ENCODE measurements at places on chromosomes 2 and 18. TPM values are rescaled to one million over a fixed set of nuclear protein-coding genes. Genes with fewer than 3 reads are reported as not detected.
A peak's percentile ranks its signal among the peaks of the same experiment; 100 is the strongest.

DNA sequence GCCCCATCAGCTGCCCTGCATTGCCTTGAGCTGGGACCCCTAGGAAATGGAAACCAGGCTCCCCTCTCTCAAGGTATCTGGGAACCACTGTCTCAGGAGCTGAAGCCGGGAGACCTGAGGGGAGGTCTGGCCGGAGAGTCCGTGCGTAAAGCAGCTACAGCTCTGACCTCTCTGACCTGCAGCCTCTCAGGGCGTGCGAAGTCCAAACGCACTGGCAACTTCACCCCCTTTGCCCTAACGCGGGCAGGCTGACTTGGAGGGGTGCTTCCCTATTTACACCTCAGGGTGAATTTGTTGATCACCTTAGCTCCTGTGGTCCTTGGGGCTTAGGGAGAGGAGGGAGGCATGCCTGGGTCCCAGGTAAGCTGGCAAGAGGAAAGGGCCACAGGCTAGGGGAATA, 17.5 kb downstream of the SIGLEC15 start:
- no peak for DNase-seq
- no peak overlapping the region for H3K4me3 ChIP-seq
- peaks cover 22% of the 10 kb centered on the region for H3K4me1 ChIP-seq
- no peak overlapping the region for H3K27ac ChIP-seq
- H3K27me3 ChIP-seq, result no peaks in the 10 kb centered on the region

DNA sequence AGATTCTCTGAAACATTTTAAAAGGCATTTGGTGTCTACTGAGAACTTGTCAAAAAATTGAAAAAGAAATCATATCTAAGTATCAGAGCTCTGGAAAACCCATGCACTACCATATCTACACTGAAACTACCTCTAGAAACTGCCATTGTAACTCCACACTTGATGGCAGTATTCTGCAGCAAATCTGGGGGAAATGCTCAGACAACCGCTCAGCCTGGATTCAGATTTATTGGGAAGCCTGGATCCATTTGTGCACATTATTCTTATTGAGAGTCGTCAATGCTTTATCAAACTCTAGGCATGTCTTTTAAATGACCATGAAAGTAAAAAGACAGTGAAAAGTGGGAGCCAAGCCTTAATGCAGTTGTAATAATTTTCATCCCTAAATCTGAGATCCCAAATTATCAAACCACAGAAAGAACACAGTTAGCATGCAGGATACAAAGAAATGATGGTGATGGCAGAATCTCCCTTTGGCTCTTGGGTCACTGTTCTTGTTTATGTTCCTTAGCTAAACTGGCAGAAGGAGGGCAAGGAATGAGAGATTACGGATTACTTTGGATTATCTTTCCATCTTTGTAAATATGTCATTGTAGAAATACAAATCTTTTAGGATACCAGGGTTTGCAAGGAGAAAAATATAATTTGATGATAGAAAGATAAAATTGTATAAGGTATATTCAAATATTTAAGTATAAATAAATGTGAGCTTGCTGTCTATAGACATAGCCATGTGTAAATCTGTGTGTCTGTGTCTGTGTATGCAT, 512.1 kb upstream of the SYT4 start:
- DNase-seq, result no peak
- H3K36me3 ChIP-seq, result no peaks in the 10 kb centered on the region
- H3K27me3 ChIP-seq, result no peaks in the 10 kb centered on the region
- H3K4me1 ChIP-seq, result no peaks in the 10 kb centered on the region
- H3K27ac ChIP-seq, result no peak overlapping the region

GRCh38 chr2:218876562-218877219, 4.0 kb upstream of the WNT10A start:
- H3K4me1 ChIP-seq, result peaks cover 22% of the 10 kb centered on the region
- H3K27ac ChIP-seq, result no peak overlapping the region
- DNase-seq, result no peak
- H3K36me3 ChIP-seq, result no peaks in the 10 kb centered on the region
- H3K27me3 ChIP-seq, result peaks cover 57% of the 10 kb centered on the region
- no peak overlapping the region for H3K4me3 ChIP-seq

GRCh38 chr2:151344906-151345305, 12.5 kb upstream of the TNFAIP6 start:
- H3K27me3 ChIP-seq, result peaks cover 12% of the 10 kb centered on the region
- H3K4me3 ChIP-seq, result no peak overlapping the region
- H3K27ac ChIP-seq, result no peak overlapping the region
- H3K36me3 ChIP-seq, result no peaks in the 10 kb centered on the region

The BUB1 gene
- 45.2 TPM for total RNA-seq

- DNase-seq, result no peak
- no peaks in the 10 kb centered on the region for H3K4me1 ChIP-seq
- no peak overlapping the region for H3K4me3 ChIP-seq
- H3K36me3 ChIP-seq, result no peaks in the 10 kb centered on the region
Observed at GRCh38 chr2:172855588-172855987, 119.9 kb downstream of the RAPGEF4 start.

- DNase-seq, result no peak
- H3K4me3 ChIP-seq, result no peak overlapping the region
- no peaks in the 10 kb centered on the region for H3K36me3 ChIP-seq
- H3K27me3 ChIP-seq, result peaks cover 12% of the 10 kb centered on the region
- no peak overlapping the region for H3K27ac ChIP-seq
Observed at GRCh38 chr2:208062113-208062512, 36.8 kb upstream of the PLEKHM3 start.

GRCh38 chr18:36128530-36128870, 640 bp downstream of the SLC39A6 start:
- H3K27ac ChIP-seq, result peak overlapping the region; percentile 95
- H3K36me3 ChIP-seq, result no peaks in the 10 kb centered on the region
- H3K4me3 ChIP-seq, result peak overlapping the region; percentile 95

The PPP1R1C gene
- not detected for total RNA-seq

The TCF23 gene
- not detected for total RNA-seq

- no peaks in the 10 kb centered on the region for H3K4me1 ChIP-seq
- DNase-seq, result no peak
- H3K4me3 ChIP-seq, result no peak overlapping the region
- no peaks in the 10 kb centered on the region for H3K27me3 ChIP-seq
- no peaks in the 10 kb centered on the region for H3K36me3 ChIP-seq
- no peak overlapping the region for H3K27ac ChIP-seq
Observed at GRCh38 chr2:132873738-132874137, 203.7 kb upstream of the LYPD1 start.
